ENCODE measurements at places on chromosomes 6 and 20.
A peak's percentile ranks its signal among the peaks of the same experiment; 100 is the strongest.

GRCh38 chr6:15948930-15949900 is 179.7 kb upstream of the MYLIP start:
- DNase-seq = no peak

- DNase-seq = no peak
Measured at GRCh38 chr6:150566486-150566885, 33.2 kb upstream of the PLEKHG1 start.

DNA sequence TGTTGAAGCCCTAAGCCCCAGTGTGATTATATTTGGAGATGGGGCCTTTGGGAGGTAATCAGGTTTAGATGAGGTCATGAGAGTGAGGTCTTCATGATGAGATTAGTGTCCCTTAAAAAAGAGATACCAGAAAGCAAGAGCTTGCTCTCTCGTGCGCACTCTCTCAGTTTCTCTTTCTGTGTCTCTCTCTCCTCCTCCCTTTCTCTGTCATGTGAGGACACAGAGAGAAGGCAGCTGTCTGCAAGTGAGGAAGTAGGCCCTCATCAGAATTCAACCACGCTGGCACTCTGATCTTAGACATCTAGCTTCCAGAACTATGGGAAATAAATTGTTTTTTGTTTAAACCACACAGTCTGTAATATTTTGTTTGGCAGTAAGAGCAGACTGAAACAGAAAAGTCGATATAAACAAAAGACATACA is 180.5 kb downstream of the IBTK start:
- no peak for DNase-seq

DNA sequence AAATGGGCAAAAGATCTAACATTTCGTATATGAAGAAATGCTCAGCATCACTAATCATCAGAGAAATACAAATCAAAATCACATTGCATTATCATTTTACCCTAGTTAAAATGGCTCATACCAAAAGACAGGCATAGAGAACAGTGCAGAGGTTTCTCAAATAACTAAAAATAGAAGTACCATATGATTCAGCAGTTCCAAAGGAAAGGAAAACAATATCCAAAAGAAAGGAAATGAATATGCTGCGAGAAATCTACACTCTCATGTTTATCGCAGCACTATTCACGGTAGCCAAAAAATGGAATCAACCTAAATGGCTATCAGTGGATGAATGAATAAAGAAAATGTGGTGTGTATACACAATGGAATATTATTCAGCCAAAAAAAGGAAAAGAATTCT is 63.5 kb downstream of the VTA1 start:
- no peak for DNase-seq

- no peak for DNase-seq
Measured at GRCh38 chr6:62740171-62740570, 454.1 kb upstream of the KHDRBS2 start.

DNA sequence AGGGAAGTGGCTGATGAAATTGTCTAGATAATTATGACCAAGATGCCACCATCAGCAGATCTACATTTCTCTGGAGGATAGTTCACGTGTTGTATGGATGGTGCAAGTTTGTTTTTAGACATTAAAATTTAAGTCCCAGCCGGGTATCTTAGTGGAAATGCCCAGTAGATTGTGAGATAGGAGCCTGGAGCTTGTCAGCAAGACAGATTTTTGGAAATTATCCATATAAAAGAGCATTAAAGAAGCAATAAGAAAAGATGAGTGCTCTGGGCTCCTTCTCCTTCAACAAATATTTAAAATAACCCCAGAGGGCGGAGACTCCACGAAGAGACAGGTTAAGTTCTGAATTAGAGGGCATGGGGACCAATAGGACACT is 47.6 kb upstream of the SMLR1 start:
- DNase-seq = no peak

GRCh38 chr6:168231393-168231957 is 88.1 kb downstream of the DACT2 start:
- DNase-seq = no peak

- no peak for DNase-seq
Measured at GRCh38 chr6:14275493-14275851, 157.9 kb downstream of the CD83 start.

- DNase-seq = no peak
Measured at GRCh38 chr20:53608456-53609452, 15.1 kb upstream of the ZNF217 start.

GRCh38 chr6:7692453-7692784 is 33.5 kb upstream of the BMP6 start:
- DNase-seq = no peak

DNA sequence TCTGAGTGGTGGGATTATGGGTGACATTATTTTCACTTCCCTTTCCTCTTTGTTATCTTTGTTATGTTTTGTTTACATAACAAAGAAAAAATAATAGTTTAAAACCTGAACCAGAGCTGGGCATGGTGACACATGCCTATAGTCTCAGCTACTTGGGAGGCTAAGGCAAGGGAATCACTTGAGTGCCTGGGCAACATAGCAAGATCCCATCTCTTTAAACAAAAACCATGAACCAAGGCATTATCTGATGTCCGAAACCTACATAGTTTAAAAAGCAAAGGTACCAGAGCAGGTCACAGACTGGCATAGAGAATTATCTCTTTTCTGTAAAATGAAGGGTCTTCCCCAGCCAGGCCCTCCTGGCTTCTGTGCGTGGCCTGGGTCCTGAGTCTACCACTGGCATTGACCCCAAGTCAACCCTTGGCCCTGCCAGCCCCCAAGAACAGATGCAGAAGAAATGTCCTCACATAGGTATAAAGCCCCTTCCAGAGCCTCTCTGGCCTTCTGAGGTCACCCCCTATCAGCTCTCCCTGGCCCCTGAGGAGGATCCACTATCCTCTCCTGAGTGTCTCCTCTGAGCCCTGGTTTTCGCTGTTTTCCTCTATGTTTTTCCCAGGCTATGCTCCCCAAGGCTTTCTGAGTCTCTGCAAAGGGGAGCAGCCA is 81.3 kb downstream of the TRERF1 start:
- no peak for DNase-seq

DNA sequence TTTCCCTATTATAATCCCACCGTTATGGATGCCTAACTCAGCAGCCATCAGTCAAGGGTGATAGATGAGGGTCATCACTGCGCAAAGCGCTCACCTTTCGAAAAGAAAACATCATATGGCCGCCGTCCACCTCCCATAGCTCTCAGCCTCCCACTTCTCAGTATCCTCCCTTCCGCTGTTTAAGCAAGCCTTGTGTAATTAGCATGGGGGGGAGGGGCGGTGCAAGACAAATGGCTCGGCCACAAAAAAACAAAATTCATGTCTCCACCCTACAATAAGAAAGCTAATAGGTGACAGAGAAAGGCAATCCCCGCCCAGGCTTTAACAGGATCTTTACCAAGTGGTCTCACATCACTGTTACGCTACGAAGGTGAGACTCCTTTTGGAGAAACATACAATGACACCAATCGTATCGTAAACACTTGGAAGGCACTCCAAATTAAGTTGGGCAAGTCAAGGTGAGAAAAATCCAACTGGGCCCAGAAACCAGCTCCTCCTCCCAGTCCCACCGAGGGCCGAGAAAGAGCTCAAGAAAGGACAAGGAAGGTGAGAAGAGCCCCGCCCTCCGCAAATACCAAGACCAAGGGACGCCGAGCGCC is 645 bp downstream of the DDX39B start:
- no peak for DNase-seq

DNA sequence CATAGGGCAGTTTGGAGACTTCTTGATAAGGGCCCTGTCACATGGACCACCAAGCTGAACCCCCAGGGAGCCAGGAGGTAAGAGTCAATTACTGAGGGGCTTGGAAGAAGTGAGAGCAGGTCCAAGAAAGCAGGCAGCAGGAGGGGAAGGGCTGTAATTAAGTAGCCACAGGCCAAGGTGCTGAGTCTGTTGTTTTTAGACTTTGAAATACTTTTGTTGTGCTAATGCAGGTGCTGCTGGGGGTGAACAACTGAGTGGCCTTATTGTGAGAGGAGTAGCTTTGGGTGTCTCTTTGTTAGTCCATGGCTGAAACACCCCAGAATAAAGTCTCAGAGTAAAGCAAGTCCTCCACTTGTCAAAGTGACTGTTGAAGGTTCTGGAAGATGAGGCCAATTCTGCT is 267.0 kb upstream of the SUPT3H start:
- no peak for DNase-seq

- no peak for DNase-seq
Measured at GRCh38 chr20:33676121-33676520, 1.9 kb upstream of the NECAB3 start.

DNA sequence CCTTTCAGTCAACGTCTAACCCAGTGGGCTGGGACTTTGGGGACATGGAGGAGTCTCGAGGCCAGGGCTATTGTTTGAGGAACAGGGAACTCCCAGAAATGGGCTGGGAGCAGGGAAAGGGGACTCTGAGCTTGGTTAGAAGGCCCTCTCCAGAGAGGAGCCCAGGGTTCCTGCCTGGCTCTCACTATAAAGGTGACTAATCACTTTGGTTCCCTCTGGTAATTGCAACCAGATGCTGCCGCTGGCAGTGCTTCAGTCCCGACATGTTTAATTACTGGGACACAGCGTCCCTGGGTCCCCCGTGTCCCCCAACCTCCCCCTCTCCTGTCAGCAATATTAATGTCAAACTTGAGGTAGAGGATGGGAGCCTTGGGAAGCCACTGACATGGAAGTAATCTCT is 5.0 kb upstream of the GDF5 start:
- DNase-seq = peak; percentile 47

DNA sequence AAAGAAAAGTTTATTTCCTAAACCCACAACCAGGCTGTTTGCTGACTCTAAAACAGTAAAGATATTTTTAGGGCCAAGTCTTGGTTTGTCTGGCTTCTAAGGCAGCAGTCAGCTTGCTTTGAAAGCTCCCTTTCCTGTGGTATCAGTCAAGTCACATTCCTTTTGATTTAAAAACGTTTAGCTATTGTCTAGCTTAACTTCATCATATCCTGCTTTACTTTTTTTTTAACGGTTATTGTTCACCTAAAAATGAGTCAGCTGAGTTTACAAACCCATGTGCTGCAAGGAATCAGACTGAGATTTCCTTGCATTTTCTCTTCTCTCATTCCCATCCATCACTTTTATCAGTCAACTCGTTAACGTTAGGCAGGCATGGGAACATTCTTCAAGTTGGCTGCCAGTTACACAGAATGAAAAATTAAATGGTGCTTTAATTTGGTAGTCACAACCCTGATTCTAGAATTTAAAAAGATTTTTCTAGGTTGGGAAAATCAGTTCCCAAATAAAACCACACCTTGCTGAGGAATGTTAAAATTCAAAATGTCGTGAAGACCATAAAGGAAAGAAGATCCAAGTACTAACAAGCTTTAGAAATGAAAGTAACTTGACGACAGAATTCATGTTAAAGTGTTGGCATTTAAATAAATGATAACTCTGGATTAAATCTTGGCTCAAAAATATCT is 45.9 kb downstream of the ELOVL5 start:
- no peak for DNase-seq

DNA sequence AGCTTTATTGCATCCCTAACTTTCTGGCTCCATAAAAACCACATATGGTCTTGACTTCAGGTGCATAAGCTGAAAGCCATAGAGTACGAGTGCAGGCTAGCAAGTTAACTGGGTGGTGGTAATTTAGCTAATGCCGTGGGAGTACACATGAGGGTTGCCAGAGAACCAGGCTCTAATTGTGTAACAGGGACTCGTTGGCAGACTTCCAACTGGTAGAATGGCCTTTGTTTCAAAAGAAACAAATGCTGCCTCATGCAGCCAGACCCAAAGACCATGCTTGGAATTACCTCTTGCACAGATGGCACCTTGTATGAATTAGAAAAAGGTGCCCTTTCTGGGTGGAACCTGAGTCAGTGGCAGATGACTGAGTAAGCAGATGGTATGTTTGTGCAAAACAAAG is 73.2 kb downstream of the LY86 start:
- DNase-seq = no peak

- no peak for DNase-seq
Measured at GRCh38 chr6:53584726-53585125, 39.8 kb upstream of the GCLC start.

DNA sequence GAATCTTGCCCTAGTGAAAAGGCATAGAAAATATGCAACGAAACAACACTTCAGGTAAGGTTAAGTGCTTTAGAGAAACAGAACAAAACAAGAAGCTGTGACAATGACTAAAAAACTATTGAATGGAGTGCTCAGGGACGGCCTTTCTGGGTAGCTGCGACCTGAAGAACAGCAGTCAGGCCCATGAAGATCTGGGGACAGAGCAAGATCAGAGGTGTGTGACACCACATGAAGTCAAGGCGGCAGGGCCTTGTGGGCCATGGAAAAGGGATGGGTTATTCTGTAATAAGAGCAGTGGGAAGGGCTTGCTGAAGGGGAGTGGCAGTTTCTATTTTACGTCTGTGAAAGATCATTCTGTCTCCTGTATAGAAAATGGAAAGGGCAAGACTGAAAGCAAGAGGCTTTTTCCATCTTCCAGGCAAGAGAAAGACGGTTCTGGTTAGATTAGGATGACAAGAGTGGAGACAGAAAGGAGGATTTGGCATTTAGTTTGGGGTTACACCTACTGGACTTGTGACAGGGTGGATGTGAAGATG is 5.1 kb downstream of the UBE2V1 start:
- DNase-seq = no peak

GRCh38 chr6:167129159-167129558 is 6.3 kb downstream of the CCR6 start:
- no peak for DNase-seq

- DNase-seq = no peak
Measured at GRCh38 chr20:52864916-52865605, 107.1 kb upstream of the TSHZ2 start.
